Right ventricle myocardium inferior (tissue), 1 donor: ENCODE measurements at places on chromosomes 2 and 18. TPM values are rescaled to one million over a fixed set of nuclear protein-coding genes. Genes with fewer than 3 reads are reported as not detected.

The RESP18 gene
- not detected for total RNA-seq

The LOXHD1 gene
- 0.35 TPM for total RNA-seq

DNA sequence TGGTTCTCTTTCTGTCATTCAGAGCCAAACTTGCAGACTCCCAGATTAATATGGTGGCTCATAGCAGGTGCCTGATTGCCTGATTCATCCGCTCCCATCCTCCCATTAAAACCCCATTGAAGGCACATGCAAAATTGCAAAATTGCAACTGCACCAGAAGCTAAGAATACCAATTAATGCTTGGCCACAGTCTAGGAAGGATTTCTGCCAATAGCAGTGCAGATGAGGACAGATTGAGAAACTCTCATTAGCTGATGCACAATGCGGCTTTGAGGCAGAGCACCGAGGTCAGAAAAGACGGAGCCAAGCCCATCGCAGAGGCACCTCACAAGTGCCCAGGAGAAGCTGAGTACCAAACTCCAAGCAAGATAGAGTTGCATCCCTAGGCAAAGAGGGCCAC is 172.8 kb downstream of the ARL4C start:
- no peak for DNase-seq

GRCh38 chr18:75422341-75422910 is 5.1 kb downstream of the SMIM21 start:
- no peak for DNase-seq

- DNase-seq, result no peak
These were observed 145.8 kb downstream of the TRIB2 start for GRCh38 chr2:12862541-12862940.

DNA sequence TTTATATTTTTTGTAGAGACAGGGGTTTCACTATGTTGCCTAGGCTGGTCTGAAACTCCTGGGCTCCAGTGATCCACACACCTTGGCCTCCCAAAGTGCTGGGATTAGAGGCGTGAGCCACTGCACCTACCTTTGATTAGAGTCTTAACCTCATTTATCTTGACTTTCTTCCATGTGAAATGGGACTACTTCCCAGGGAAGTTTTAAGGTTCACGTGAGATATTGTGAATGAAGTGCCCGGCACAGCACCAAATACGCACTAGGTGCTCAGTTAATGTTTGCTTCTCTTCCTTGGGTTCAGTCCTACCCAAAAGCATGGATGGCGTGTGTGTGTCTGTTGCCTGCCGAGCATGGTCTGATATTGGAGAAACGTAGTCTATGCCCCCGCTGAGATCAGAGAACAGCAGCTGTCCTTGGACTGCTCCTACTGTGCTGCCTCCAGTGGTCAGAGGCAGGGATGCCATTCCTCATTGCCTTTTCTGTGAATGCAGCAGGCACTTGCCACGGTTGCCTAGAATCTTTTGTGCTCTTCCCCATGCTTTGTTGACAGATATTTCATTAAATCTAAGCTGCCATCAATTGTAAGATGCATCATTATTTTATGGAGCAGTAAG is 12.3 kb upstream of the TFCP2L1 start:
- no peak for DNase-seq

- DNase-seq, result no peak
These were observed 122.1 kb upstream of the XIRP2 start for GRCh38 chr2:166766220-166766619.

- DNase-seq, result no peak
These were observed 48.8 kb downstream of the HAUS1 start for GRCh38 chr18:46152808-46153617.
